ENCODE measurements at places on chromosomes 3 and 15.

- no peak for DNase-seq
These were observed 131.0 kb upstream of the TPRG1 start for GRCh38 chr3:189040656-189041335.

GRCh38 chr3:32794487-32795308 is 23.1 kb upstream of the TRIM71 start:
- DNase-seq: no peak

- DNase-seq: no peak
These were observed 635.5 kb downstream of the TBL1XR1 start for GRCh38 chr3:176561826-176562225.

DNA sequence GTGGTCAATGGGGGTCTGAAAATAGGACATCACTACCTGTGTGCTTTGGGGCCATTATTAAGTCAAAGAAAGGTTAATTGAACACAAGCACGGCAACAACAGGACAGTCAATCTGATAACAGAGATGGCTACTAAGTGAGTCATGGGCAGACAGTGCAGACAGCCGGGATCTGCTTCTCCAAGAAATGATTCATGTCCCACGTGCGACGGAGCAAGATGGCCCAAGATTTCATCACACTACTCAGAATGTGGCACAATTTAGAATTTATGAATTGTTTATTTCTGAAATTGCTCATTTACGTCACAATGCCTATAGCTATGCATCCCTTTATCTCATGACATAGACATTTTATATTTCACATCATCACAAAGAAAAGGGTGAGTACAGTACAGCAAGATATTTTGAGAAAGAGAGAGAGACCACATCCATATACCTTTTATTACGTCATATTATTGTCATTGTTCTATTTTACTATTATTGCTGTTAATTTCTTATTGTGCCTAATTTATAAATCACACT is 770.6 kb upstream of the NR2F2 start:
- peak; percentile 44 for DNase-seq

- DNase-seq: no peak
These were observed 40.4 kb upstream of the C15orf39 start for GRCh38 chr15:75161106-75161916.

DNA sequence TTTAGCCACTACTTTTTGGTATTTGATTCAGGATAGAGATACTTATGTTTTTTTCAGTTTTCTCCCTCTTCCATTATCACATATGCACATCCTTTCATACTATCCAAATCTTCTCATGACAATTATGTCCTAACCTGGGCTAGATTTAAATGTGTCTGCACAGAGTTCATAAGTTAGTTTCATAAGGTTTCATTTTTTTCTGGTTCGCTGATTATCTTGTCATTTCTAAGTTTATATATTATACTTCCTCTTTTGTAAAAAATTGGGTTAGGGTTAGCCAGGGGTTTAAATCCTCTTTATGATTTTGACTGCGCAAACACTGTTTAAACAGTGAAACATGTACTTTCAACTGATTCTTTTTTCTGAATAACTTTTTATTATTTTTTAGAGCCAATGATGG is 148.6 kb downstream of the SST start:
- DNase-seq: no peak

DNA sequence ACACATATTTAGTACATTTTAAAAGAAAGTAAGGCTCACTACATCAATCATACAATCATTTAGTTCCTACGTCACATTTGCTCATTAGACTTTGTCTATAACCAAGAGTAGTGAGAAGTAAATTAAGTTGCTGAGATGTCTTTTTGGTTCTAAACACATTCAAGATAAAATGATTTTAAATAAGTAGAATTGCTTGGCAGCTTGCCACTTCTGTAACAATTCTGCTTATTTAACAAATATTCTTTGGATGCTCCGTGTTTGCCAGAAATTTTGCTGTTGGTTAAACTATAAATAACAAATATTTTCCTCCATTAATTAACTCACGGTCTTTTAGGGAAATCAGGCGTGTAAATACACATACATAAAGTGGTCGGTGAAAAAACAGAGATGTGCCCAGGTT is 18.3 kb downstream of the SUCNR1 start:
- no peak for DNase-seq

DNA sequence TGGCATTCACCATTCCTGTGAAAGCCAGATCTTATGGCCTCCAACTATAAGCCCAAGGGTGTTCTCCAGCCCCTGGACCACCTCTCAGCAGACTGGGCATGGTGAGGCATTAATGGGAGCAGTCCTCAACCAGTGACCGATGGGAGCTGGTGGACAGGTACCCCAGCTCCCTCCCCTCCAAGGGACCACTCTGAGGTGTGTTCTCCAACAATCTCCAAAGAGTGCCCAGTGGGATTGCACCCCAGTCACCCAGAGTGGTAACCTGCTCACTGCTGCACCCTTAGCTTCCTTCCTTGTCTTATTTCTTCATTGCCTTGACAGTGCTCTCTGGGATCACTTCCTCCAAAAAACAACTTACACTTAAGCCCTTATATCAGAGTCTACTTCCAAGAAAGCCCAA is 8.2 kb upstream of the ITGA11 start:
- no peak for DNase-seq

GRCh38 chr3:38157595-38157994 is 7.7 kb upstream of the OXSR1 start:
- peak; percentile 77 for DNase-seq

DNA sequence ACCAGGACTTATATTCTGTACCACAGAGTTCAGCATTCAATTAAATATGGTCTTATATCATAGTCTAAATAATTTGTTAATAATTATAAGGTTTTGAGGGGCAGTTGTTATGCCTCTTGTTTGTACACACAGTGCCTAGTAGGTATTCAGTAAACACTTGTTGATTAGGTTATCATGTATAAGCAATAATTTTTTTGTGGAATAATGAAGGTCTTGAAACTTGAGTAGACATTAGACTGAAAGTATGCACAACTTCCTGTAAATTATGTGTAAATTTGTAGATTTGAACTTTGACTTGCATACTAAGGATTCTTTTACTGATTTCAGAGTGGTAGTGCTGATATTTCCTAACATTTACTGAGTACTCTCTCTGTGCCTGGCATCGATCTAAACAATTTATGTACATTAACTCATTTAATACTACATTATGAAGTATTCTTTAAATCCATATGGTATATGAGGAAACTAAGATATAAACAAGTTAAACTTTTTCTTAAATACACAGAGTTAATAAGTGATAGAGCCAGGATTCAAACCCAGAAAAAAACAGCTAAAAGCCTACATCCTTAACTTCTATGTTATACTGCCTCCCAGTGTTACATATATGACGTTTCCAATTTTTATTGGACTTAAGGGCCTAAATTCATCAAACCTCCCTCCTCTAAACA is 65.1 kb downstream of the GLCE start:
- peak; percentile 68 for DNase-seq

- no peak for DNase-seq
These were observed 103.9 kb upstream of the ROBO1 start for GRCh38 chr3:79871656-79872055.

DNA sequence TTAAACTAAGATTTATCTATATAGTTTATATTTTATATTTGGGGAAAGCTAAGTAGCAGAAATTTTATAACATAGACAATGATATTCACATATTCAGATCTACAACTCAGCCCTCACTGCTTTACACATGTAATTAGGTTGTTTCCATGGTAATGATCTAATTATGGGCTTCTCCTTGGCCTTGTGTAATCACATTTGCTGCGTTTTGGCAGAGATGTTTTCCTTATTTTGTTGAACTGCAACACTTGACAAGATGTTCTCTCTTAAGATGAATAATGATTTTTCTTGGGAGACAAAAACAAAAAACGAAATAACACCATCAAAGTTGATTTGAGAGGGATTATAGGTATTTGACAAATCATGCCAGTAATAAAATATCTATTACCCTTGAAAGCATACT is 635.6 kb upstream of the TBL1XR1 start:
- no peak for DNase-seq

- no peak for DNase-seq
These were observed 23.9 kb downstream of the LDHAL6B start for GRCh38 chr15:59230531-59231055.

- DNase-seq: peak; percentile 51
These were observed 2.2 kb downstream of the IGF1R start for GRCh38 chr15:98650417-98651035.
